Left kidney (tissue), 8 donors: ENCODE measurements at places on chromosomes 3 and 15.

DNA sequence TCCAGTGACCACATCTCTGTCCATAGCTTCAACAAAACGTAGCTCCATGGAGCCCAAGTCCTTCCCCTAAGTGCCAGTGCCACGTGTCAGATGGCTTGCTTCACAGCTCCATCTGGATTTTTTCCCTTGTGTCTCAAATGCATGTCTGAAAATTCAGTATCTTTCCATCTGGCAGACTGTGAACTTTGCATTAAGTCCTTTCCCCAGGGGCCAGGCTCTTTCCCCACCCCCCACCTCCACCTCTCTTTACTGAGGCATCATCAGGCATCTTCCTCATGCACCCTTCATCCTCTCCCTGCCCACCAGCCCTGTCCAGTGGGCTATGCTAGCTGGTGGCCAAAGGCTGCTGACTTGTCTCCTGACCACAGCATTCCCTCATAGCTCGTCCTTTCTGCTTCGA, 53.7 kb downstream of the PDIA5 start:
- DNase-seq: no peak

DNA sequence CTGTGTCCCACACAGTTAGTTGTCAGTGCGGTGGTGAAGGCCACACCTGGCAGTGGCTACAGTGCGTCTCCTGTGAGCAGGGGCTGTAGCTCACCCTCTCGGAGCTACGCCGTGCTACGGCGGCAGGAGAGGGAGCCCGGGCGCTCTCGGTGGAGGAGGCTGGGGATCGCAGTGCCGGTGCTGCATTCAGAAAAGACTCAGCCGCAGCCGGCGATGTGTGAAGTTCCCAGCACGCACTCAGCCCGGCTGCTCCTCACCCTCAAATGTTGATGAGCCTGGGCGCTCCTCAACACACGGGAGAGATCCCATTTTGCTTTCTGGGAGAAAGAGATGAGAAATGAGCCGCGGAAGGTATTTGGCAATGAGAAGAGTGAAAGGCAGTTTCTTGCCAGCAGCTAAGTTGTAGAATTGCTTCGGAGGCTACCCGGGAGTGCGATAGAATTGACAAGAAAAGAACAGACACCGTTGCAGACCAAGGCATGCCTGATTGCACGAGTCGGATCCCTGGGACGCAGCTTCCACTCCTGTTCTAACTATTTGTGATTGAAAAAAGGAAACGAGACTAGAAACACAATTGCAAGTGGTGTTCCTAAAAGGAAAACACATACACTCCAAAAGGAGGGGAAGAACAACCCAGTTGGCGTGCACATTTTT, at the start of gene UNC13C:
Gene UNC13C, plus strand, starts transcription at position 189 of the 654 bp plus-strand sequence. CDS start 34,463 bp downstream, outside the sequence.
- DNase-seq: peak; percentile 21

GRCh38 chr3:129065720-129066073, 5.1 kb downstream of the GP9 start:
- no peak for DNase-seq

DNA sequence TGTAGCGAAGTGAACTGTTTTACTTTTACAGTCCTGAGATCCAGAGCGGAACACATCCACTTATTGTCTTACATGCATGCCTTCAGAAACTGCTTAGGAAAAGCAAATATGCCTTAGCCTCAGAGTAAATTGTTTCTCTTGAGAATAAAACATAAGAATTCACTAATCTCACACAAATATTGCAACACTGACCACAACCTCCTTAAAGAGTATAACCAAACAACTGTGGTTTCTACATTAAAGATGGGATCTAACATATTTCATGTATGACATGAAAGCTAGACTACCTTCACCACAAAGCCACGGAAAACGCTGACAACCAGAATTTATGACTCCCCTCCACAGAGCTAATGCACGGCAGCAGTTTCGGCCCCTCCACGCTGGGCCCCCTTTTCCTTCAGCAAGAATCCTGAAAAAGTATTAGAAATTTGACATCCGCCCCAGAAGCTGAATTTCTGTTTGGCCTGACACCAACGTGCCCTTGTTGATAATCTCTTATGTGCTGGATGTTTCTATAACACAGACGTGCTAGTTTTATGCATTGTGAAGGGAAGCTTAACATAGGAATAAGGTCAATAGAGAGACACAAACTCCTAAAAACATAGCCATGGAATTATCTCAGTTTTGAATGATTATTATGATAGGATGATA, 84.6 kb downstream of the GREM1 start:
- DNase-seq: no peak

GRCh38 chr3:107710851-107711250, 188.1 kb downstream of the BBX start:
- no peak for DNase-seq

DNA sequence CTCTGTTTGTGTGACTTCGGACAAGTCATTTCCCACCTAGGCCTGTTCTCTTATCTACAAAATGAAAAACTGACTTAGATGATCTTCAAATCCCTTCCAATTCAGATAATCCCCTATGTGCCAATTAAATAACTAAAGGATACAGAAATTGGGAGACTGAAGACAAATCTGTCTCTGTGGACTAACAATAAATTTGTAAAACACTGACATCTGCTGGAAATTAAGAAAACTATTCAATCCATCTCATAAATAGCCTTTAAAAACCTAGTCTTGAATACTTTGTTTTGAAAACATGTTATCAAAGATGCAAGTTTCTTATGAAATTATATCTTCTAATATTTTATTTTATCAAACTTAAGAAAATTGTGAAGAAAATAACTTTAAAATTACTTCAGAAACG, 38.3 kb downstream of the MTHFS start:
- DNase-seq: no peak

- no peak for DNase-seq
Observed at GRCh38 chr3:158330870-158331269, 221.0 kb downstream of the RSRC1 start.

DNA sequence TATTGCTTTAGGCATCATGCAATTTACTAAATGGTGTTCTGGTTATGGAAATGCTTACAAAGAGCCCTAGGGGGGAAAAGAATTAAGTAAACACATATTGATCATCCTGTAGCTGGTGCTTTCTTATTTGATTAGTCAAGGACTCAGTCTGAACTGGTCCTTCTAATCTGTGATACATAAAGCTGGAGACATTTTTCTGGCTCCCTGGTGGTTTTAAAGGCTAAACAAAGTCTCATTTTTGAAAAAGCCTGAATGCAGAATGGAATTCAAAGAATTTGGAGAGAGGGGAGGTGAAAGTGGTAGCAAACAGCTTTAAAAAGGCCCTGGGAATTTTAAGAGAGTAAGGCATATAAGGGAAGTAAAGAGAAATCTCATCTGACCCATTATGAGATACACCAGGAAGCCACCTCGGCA, 149.7 kb downstream of the RBMS3 start:
- no peak for DNase-seq

DNA sequence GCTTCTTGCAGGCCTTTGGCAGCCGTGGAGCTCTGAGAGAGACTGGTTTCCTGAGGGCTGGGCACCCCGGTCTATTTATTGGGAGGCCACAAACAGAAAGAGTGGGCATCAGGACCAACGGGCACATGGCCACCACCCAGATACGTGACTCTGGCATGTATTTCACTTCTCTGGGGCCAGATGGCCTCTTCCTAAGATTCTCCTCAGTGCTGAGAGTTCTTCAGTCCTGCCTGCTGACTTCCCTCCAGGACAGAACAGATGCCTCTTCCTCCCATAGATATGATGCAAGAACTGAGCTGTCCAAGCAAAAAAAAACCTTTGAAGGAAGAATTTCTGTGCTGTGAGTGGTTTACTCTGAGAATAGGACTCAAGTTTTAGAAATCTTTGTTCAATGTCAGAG, 107.7 kb downstream of the IGF2BP2 start:
- DNase-seq: no peak

DNA sequence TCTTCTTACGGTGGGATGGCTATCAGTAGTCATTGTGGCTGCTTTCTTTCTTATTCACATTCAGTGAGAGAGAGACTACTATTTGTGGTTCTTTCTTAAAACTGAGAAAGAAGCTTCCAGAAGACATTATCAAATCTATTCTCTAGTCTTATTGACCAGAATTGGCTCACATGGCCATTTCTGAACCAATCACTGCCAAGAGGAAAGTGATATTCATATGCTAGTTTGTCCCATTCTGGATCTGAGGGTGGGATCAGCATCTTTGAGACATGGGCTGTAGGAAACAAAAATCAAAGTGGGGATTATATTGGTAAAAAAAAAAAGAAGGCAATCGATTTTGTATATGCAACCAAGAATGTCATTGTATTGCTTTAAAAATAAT, 106.4 kb upstream of the RASGRP1 start:
- no peak for DNase-seq

- no peak for DNase-seq
Observed at GRCh38 chr3:179449636-179450035, 1.6 kb downstream of the GNB4 start.

DNA sequence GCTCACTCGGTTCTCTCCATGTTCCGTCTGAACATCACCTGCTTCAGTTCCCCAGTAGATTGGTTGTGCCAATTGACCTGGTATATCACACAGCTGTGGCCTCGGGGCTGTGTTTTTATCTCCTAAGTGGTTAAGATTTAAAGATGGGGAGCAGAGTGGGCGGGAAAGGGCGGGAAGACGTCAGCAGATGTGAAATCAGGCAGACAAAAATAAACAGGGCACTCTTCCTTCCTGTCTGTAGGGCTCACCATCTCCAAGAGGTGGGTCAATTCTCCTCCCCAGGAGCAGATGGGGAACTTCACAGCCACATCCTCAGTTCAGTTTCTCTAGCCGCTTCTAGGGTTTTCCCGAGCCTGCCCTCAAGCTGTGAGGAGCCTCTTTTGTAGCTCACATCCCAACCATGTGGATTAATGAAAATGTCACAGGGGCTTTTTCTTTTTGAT, 26.8 kb upstream of the LIMD1 start:
- DNase-seq: no peak

GRCh38 chr15:55742927-55743728, at the start of gene PRTG:
TSS of gene PRTG (minus strand) at chr15:55743152. CDS start at chr15:55742931, 221 bp downstream.
- peak; percentile 80 for DNase-seq

- peak; percentile 13 for DNase-seq
Observed at GRCh38 chr15:31440754-31441311, 114.2 kb downstream of the KLF13 start.

GRCh38 chr3:195438371-195438770, 4.4 kb downstream of the ACAP2 start:
- DNase-seq: no peak

GRCh38 chr3:46318207-46318927, 35.5 kb upstream of the CCR2 start:
- no peak for DNase-seq

GRCh38 chr15:63402498-63403253, 21.0 kb upstream of the CA12 start:
- DNase-seq: peak; percentile 63

DNA sequence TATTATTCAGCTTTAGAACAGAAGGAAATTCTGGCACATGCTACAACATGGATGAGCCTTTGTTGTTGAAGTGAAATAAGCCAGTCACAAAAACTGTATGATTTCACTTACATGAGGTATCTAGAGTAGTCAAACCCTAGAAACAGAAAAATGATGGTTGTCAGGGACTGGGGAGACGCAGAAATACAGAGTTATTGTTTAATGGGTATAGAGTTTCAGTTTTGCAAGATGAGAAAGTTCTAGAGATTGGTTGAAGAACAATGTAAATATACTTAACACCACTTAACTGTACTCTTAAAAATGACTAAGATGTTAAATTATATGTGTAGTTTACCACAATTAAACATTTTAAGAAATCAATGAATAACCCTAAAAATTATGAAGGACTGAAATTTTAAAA, 15.8 kb downstream of the SPTSSB start:
- no peak for DNase-seq

GRCh38 chr3:124926426-124927101, 8.0 kb downstream of the MUC13 start:
- no peak for DNase-seq

- DNase-seq: no peak
Observed at GRCh38 chr15:55827955-55828354, 85.0 kb upstream of the PRTG start.

DNA sequence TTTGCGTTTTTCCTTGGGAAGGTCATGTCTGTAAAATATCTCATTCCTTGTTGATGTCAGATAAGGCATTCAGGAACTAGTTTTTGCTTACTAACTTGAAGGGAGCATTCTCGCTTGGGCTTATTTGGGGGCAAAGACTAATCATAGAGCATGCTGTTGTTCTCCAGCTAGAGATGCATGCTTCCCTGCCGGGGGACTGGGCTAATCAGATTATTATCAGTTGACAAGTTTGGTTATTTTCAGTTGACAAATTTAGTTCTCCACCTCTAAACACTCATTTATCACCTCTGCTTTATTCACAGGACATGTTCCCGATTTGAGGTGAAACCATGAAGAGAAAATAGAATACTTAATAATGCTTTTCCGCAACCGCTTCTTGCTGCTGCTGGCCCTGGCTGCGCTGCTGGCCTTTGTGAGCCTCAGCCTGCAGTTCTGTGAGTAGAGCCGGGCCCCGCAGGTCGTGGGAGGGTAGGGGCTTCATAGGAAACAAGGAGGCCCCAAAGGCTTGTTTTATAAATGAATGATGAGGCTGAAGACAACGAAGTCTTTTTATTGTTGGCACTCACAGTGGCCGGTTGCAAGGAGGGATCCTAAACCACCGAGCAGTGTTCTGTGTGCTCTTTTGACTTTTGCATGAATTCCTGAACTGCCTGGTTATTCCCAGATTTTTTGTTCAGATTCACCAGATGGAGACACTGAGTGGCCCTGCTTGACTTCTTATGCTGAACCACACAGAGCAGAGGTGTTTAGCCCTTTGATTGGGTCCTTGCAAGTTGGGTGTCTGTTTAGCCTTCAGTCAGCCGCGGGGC, 28.4 kb downstream of the PXYLP1 start:
- DNase-seq: no peak

DNA sequence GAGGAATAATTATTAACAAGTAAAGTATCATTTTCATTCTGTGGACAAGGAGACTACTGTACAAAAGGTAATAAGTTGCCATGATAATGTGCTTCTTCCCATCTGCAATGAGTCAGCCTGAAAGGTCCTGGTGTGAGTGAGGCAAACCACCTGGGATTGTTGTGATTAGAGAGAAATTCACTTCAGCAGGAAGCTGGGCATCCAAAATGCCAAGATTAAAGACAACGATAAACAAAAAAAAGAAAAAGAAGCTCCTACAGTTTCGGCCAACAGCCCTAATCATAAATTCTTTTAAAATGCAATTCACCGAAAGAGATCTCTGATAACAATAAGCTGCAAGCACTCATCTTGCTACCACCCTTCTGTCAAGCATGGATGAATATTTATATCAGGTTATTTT, 507.8 kb downstream of the TUSC7 start:
- DNase-seq: peak; percentile 25

DNA sequence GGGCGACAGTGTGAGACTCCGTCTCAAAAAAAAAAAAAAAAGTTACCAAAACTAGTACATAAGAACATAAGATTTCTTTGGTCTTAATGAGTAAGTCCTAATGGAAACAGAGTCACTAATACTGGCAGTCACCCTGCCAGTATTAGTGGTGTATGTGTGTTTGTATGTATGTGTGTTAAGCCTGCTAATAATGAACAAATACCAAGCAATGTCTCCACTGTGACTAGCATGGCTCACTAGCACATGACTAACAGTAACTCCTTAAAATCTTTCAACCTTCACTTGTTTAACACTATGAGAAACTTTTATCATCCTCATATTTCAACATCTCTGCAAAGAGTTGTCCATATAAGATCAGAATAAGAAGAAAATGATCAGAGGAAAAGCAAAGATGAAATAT, 231.0 kb upstream of the ATP11B start:
- no peak for DNase-seq

- no peak for DNase-seq
Observed at GRCh38 chr15:59035201-59035600, 47.7 kb downstream of the RNF111 start.

GRCh38 chr3:163056874-163057497, 1560.4 kb downstream of the OTOL1 start:
- peak; percentile 26 for DNase-seq
